ENCODE measurements at places on chromosomes 6 and 20.

GRCh38 chr6:22141241-22141745 lies 155.5 kb downstream of the PRL start:
- DNase-seq, result no peak

GRCh38 chr6:154962753-154963152 lies 32.4 kb upstream of the TIAM2 start:
- DNase-seq, result no peak

- no peak for DNase-seq
Measured at GRCh38 chr6:143482593-143482992, 28.9 kb downstream of the FUCA2 start.

DNA sequence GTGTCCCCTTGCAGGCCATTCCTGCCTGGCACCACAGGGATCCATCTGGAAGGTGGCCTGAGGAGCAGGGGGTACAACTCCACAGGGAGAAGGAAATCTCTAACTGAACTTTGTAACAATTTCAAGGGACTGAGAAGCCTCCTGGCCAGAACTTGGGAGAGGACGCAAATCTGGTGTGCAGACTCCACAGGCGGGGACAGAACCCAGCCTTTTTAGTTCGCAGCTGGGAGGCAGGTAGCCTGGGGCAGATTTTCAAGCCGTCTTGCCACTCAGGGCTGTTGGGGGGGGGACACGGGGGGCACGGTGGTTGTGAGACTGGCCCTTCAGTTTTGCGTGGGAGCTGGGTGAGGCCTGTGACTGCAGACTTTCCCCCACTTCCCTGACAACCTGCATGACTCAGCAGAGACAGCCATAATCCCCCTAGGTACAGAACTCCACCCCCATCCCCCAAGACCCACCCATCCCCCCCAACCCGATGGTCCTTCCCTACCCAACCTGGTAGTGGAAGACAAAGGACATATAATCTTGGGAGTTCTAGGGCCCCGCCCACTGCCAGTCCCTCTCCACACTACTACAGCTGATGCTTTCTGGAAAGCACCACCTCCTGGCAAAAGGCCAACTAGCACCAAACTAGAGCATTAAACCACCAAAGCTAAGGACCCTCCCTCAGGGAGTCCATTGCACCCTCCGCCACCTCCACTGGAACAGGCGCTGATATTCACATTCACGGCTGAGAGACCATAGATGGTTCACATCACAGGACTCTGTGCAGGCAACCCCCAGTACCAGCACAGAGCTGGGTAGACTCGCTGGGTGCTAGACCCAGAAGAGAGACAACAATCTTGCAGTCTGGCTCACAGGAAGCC lies 3.0 kb upstream of the HUS1B start:
- DNase-seq, result no peak

DNA sequence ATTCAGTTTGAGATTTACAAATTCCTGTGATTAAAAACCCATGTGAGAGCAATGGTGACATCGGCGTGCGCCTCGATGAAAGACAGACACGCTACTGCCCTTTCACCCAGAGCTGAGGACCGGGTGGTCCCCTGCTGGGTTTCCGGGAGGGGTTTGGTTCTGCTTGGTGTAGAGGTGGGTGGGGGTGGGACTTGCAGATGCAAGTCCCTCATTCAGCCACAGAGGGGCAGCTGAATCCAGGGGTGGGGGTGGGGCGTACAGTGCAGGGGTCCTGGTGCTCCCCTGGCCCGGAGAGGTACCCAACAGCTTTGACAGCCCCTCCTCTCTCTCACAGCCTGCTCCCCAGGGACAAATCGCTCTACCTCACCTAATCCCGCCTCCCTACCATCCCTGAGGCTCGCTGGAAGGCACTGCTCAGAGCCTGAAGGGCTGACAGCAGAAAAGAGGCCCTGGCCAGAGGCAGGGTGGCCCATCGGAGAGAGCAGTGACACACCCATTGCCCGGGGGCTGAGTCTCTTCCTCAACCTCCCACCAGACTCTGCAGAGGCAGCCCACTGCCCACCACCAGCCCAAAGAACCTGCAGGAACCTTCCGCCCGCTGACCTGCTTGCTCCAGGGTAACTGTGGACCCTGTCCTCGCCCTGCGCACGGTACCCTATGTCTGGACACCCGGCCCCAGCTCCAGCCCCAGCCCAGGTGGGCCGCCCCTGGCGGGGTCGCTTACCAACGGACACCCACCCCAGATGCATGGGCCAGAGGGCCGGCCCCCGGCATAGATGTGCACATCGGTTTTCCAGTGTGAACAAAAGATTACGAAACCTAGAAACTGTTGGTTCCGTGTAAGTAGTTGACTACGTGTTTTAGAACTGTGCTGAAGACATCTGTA lies 118.4 kb downstream of the JPH2 start:
- no peak for DNase-seq

DNA sequence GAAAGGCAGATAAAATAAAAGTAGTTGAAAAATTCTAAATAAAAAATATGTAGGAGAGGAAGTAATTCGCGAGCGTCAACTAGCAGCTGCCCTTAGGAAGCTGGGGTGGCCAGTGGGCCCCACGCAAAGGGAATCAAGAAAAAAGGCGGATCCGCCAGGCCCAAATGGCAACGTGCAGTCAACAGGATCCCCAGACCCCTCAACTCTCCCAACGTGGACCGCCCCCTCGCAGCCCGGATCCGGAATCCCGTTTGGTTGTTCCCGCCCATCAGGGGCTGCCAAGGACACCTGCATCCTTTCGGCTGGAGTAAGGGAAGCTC lies 296 bp downstream of the DZANK1 start:
- DNase-seq, result no peak

DNA sequence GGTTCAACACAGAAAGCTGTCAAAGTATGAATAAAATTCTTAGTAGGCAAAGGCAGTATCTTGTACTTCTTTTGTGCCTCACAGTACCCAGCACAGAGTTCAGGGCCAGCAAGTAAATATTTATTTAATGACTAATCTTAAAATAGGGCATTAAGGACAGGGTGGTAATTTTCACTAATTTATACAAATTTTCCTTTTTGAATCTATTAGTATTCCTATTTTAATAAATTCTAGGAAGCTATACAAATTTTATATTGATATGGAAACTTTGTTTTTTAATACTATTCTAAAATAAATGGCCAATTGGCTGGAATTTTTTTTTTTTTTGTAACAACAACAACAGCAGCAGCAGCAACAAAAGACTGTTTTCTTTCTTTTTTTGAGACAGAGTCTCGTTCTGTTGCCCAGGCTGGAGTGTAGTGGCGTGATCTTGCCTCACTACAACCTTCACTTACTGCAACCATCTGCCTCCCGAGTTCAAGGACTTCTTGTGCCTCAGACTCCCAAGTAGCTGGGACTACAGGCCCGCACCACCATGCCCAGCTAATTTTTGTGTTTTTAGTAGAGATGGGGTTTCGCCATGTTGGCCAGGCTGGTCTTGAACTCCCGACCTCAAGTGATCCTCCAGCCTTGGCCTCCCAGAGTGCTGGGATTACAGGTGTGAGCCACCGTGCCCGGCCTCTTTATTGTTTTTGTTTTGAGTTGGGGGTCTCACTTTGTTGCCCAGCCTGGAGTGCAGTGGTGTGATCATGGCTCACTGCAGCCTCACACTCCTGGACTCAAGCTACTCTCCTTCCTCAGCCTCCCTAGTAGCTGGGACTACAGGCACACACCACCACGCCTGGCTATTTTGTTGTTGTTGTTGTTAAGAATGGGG lies 85.2 kb downstream of the FKBP5 start:
- DNase-seq, result no peak

DNA sequence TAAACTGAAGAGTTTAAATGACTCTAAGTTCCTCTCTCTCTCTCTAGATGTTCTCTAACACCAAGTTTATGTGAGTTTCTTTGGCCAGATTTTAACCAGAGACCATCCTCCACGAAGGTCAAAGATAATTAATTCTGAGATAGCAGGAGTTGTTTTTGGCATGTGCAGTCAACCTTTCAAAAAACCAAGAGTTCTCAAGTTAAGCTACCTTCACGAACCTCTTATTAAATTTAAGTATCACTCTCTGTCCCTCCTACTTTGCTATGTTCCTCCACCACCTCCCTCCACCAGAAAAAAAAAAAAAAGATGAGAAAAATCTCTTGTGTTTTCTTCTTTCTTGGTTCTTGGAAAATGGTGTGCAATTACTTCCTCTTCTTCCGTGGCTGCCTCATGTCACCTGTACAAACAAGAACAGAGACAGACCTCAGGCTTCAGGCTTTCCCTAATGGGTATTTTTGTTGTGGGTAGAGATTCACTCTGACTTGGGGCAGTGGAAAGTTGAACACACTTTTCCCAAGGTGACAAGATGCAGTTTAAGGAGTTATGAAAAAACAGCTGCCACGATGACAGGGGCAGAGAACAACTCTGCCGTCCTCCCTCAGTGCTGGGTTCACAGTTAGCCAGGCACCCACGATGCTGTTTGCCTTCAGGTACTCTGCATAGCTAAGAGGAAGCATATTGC lies 64.3 kb downstream of the ADTRP start:
- DNase-seq, result no peak

All from NCI-H187 (cell line).